Kidney epithelial cell (primary cell): ENCODE measurements at places on chromosomes 4 and X.

DNA sequence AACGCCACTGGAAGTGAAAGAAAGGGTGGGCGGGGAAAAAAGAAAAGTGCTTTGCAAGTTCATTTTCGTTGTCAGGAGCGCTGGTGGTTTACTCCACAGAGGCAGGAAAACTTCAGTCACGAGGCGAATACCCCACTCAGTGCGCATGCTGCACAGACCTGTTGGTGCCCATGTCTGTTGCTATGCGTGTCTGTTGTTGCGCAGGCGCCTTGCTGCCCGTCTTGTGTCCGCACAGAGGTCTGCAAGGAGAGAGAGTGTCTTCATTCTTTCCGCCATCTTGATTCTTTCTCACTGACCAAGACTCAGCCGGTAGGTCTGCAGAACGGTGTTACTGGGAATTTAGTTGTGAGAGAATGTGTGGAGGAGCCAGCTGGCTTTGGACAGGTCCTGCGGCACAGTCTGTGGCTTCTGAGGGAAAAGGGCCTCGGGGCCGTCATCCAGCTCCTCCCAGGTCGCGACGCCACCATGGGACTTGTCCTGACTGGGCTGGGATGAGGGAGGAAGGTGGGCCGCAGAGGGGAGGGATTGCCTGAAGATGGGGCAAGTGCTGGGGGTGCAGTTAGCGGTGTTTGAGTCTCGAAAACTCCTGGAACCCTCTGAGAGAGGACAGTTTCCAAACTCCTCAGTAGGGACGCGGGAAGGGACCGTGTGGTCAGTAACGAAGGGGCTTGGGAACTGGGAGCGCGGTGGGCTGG is at the start of gene PAGE2:
PAGE2 (plus strand) TSS at position 224 of the 695 bp plus-strand sequence. CDS start 1,003 bp downstream, outside the sequence.
- DNase-seq, result no peak

DNA sequence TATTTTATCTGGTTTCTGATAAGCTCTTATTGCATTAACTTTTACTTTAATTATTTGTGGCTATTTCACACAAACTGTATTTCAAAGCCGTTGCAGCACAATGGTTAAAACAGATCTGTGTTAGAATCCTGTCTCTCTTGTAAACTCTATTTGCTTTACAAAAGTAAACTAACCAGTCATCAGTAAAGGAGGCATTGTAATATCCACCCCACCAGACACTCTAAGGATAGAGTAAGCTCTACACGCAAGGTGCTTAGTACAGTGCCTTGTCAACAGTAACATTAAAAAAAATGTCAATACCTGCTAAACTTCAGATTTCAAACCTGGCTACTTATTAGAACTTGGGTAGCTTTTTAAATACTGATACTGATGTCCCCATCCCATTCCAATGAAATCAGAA is 228.4 kb downstream of the RCHY1 start:
- DNase-seq, result no peak

- DNase-seq, result no peak
Measured at GRCh38 chrX:72713130-72713529, 976 bp downstream of the PHKA1 start.

- DNase-seq, result no peak
Measured at GRCh38 chr4:37977471-37978247, 17.5 kb downstream of the PTTG2 start.

- no peak for DNase-seq
Measured at GRCh38 chr4:151957153-151957552, 196.3 kb upstream of the GATB start.

DNA sequence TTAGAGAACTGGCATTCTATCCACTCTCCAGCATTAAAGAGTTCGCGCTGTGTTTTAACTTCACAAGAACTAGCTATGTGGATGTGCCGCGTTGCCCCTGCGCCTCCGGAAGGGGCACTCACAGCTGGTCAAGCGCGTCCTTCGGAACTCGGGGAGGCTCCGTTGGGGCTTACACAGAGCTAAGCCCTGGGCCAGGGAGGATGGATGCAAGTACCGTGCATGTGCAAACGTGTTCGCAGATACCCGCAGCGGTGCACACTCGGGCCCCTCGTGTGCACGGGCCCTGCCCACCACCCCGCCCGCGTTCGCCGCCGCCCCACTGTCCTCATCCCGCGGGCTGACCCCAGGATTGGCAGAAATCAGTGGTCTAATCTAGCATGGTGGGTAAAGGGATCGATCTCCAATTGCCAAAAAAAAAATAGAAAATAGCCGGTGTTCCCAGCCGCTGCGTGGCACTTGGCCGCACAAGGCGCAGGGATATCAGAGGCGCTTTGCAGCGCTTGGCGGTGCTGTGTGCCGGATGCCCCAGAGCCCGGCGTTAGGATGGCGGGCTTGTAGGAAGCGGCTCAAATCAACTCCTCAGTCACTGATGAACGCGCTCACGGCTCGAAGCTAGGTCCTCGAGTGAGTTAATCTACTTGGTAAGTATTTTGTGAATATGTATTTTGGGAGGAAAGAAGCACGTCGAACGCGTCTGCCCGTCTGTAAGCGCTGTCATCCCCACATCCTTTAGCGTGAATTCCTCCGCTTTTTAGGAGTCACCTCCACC is 989 bp upstream of the PCDH10 start:
- no peak for DNase-seq

GRCh38 chr4:94274912-94275311 is 67.2 kb downstream of the SMARCAD1 start:
- no peak for DNase-seq
